ENCODE measurements at places on chromosomes 5 and 9. TPM values are rescaled to one million over a fixed set of nuclear protein-coding genes. Genes with fewer than 3 reads are reported as not detected.

Gene SAP30L
- total RNA-seq: 15.5 TPM

DNA sequence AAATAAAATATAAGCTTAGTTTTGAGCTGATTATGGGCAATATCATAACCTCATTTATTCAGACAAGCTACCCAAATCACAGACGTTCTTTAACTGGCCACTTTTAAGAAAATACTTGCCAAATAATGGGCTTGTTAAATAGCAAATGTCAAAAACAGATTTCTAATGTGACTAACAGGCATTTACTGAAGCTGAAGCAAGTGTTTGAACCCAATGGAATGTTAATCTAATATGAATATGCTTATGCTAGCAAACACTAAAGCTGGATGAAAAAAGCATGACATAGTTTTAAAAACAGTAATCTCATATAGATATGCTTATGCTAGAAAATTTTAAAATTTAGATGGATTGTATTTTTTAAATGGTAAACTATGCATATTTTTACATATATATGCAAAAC is 411.6 kb upstream of the PTGER4 start:
- H3K27me3 ChIP-seq: no peaks in the 10 kb centered on the region
- no peak for DNase-seq
- no peak overlapping the region for H3K27ac ChIP-seq
- no peaks in the 10 kb centered on the region for H3K36me3 ChIP-seq
- H3K4me3 ChIP-seq: no peak overlapping the region
- no peaks in the 10 kb centered on the region for H3K4me1 ChIP-seq

- H3K4me3 ChIP-seq: no peak overlapping the region
- H3K27ac ChIP-seq: no peak overlapping the region
- peaks cover 16% of the 10 kb centered on the region for H3K4me1 ChIP-seq
- DNase-seq: no peak
- no peaks in the 10 kb centered on the region for H3K27me3 ChIP-seq
- H3K36me3 ChIP-seq: no peaks in the 10 kb centered on the region
Observed at GRCh38 chr9:127225801-127226625, 38.6 kb upstream of the GARNL3 start.

- no peaks in the 10 kb centered on the region for H3K4me1 ChIP-seq
- no peak overlapping the region for H3K4me3 ChIP-seq
- no peak overlapping the region for H3K27ac ChIP-seq
- H3K36me3 ChIP-seq: no peaks in the 10 kb centered on the region
Observed at GRCh38 chr9:132806723-132807421, 71.2 kb downstream of the AK8 start.

DNA sequence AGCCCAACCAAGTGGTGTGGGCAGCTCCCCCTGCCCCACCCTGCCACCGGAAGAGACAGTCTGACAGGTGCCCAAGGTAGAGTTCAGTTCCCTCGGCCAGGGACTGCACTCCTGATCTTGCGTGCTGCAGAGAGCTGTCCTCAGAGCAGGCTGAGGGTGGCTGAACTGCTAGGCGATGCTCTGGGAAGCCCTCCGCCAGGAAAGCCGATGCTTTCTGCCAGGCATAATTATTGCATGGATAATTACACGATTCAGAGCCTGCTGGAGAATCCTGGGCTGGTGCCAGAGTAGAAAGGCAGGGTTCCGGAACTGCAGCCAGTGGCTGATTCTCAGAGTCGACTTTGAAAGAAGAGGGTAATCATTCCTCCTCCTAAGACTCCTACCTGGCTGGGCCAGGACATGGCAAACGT is 19.3 kb downstream of the KCNIP1 start:
- H3K4me3 ChIP-seq: no peak overlapping the region
- peak; percentile 18 for DNase-seq
- peaks cover 22% of the 10 kb centered on the region for H3K4me1 ChIP-seq
- H3K27me3 ChIP-seq: no peaks in the 10 kb centered on the region
- H3K27ac ChIP-seq: no peak overlapping the region

GRCh38 chr9:131349881-131350563 is 43.9 kb upstream of the PRRC2B start:
- no peak overlapping the region for H3K27ac ChIP-seq
- DNase-seq: peak; percentile 89
- no peaks in the 10 kb centered on the region for H3K36me3 ChIP-seq
- peaks cover 9% of the 10 kb centered on the region for H3K4me1 ChIP-seq
- H3K27me3 ChIP-seq: no peaks in the 10 kb centered on the region

DNA sequence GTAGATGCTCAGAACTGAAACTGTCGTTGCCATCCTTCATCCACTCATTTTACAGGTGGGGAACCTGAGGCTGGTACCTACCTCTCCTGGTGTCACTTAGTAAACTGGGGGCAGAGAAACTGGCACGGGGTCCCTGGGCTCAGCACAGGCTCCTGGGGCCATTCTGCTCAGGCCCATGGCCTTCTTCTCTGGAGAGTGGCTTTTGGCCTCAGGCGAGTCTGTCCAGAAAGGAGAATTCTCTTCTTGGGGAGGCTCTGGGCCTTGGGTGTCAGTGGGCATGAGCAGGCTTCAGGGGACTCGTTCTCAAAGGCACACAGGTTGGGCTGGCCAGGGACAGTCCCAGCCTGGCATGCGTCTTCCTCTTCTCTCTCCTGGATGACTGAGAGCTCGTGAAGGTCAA is 24.6 kb downstream of the COL5A1 start:
- DNase-seq: no peak
- no peaks in the 10 kb centered on the region for H3K27me3 ChIP-seq
- no peak overlapping the region for H3K27ac ChIP-seq
- H3K36me3 ChIP-seq: no peaks in the 10 kb centered on the region
- no peak overlapping the region for H3K4me3 ChIP-seq

Measured in body of pancreas (tissue), 4 donors.